Renal pelvis (tissue), 12 donors: ENCODE measurements at places on chromosomes 2 and 18. TPM values are rescaled to one million over a fixed set of nuclear protein-coding genes. Genes with fewer than 3 reads are reported as not detected.

Gene ST6GAL2
- 18.7 TPM for polyA plus RNA-seq

Gene MSTN
- 2.7 TPM for polyA plus RNA-seq

Gene CROCC2
- 0.06 TPM for polyA plus RNA-seq

Gene MDH1B
- polyA plus RNA-seq = 13.1 TPM

Gene NXPH2
- polyA plus RNA-seq = 4.7 TPM

Gene C2orf80
- polyA plus RNA-seq = 0.27 TPM

Gene SSB
- polyA plus RNA-seq = 181 TPM

Gene MAP2
- polyA plus RNA-seq = 31.7 TPM

Gene ICA1L
- polyA plus RNA-seq = 18.3 TPM

Gene CCDC68
- 8.7 TPM for polyA plus RNA-seq

Gene MYOM1
- 7.8 TPM for polyA plus RNA-seq

Gene IL1R1
- 34.1 TPM for polyA plus RNA-seq
